ENCODE measurements at places on chromosomes 11 and 22.

GRCh38 chr11:125091877-125092664, 19.4 kb downstream of the TMEM218 start:
- no peak for DNase-seq

GRCh38 chr11:27868709-27869108, 168.5 kb upstream of the BDNF start:
- DNase-seq, result no peak

DNA sequence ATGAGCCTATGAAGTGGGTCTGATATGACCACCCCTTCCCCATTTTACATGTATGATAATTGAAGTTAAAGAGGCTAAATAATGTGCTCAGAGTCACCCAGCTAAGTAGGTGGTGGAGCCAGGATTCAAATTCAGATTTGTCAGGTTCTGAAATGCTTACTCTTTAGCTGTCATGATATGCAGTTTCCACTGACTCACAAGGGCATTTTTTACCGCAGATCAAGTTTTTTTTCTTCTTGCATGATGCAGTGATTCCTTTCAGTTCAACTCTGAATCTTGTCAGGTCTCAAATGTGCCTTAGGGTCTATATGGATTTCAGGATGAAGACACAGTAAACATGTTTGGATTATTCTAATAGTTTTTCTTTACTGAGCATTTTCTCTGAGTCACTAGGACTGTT, 12.6 kb upstream of the TRIM44 start:
- no peak for DNase-seq

- peak; percentile 46 for DNase-seq
Measured at GRCh38 chr22:19105867-19106802, 16.1 kb downstream of the DGCR2 start.

DNA sequence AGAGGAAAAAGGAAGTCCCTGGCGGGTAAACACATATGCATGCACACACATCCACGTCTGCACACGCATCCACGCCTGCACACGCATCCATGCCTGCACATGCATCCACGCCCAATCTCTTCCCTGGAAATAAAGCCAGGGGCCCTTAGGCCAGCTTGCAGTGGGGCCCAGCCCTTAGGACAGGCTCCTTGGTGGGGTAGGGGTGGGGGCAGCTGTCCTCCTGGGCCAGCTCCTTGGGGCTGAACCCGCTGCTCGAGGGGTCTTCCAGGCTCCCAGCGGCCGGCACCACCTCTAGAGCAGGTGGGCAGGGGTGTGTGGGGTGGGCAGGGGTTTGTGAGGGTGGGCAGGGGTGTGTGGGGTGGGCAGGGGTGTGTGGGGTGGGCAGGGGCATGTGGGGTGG, 1.9 kb downstream of the C11orf21 start:
- DNase-seq, result no peak

GRCh38 chr11:83241291-83241946, 44.7 kb downstream of the CCDC90B start:
- peak; percentile 28 for DNase-seq

- no peak for DNase-seq
Measured at GRCh38 chr22:49259839-49260615, 567.6 kb downstream of the BRD1 start.
